CD4-positive, alpha-beta T cell (primary cell): ENCODE measurements at places on chromosomes 1 and 21.

GRCh38 chr1:234355782-234356510, 17.3 kb upstream of the COA6 start:
- DNase-seq: no peak

- DNase-seq: no peak
These were observed 58.9 kb downstream of the VPS26C start for GRCh38 chr21:37208056-37208721.

DNA sequence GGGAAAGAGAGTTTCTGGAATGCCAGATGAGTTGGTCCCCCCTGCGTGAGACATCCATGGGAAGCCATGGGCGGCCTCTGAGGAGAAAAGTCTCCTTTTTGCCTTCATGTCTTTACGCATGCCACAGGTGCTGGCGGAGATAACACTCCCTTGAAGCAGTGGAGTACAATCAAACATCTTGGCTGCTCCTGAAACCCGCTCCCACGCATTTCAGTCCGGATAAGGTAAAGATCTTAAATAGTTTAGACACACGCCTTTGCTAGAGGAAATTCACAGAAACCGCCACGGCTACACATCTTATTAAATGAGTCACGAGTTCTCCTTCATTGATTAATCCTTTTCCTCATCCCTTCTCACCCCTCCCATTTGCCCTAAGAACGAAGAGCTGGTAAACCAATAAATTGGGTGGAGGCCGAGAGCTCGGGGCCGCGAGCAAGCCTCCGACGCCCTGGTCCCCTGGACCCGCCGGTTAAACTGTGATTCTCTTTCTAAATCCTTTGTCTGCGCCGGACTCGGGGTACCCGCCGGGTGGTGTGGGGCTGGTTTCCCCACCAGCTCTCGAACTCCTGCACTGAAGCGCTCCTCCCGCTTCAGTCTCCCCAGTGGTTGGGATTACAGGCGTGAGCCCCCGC, 6.6 kb upstream of the ZNF669 start:
- no peak for DNase-seq

DNA sequence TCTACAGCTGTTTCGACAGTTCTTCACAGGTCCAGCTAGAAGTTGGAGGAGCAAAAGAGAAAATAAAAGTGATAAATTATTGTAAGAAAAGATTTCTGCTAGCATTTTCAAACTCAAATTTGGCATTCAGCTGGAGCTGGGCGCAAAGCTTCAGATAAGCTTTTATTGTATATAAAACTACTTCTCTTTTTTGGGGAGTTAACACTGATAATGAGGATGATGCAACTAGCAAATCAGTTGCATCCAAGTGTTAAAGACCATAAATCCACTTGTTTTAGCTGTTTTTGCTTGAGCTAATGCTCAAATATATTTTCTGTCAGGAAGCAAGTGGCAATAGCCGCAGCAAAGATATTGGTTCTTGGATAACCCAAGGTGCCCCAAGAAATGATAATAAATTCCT, 127.1 kb upstream of the PKN2 start:
- no peak for DNase-seq

DNA sequence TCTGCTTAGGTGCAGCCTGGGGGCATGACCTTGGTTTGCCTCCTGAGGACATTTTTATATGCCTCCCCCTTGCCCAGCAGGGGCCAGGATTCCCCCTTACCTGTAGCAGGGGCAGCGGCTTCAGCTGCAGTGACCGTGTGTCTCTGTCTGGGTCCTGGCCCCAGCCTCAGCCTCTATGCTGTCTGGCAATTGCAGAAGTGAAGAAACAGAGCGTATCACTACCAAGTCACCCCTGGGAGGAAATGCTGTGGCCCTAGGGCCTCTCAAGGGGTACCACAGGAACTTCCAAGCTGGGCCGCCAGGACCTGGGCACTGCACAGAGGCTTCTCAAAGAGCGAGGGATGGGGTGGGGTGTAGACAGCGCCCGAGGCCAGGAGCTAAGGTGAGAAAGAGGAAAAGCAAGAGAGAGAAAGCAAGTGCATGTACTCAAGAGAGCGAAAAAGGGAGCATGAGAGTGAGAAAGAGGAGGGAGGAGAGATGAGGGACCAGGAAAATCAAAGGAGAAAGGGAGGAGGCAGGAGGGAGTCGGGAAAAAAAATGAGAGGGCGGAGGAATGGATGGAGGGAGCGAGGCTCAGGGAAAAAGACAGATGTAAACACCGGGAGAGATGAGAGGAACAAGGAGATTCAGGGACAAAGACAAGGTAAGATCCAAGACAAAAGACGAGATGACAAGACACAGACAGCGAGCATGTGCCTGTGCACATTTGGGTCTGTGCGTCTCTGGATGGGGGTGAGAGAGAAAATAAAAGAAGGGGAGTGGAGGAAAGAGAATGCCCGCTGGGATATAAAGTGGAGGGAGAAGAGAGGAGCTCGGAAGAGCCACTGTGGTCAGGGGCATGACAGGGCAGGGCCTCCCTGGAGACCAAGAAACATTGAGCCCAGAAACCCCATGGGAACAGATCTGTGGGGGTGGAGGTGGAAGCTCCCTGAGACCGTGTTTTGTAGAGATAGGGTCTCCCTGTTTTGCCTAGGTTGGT, at the start of gene PTAFR:
Gene PTAFR, minus strand, starts transcription at position 199 of the 979 bp plus-strand sequence. CDS start 25,669 bp downstream, outside the sequence.
- peak; percentile 53 for DNase-seq

GRCh38 chr1:193113258-193113991, 8.2 kb upstream of the GLRX2 start:
- DNase-seq: no peak

GRCh38 chr21:36202726-36203602, 46.3 kb downstream of the DOP1B start:
- no peak for DNase-seq

DNA sequence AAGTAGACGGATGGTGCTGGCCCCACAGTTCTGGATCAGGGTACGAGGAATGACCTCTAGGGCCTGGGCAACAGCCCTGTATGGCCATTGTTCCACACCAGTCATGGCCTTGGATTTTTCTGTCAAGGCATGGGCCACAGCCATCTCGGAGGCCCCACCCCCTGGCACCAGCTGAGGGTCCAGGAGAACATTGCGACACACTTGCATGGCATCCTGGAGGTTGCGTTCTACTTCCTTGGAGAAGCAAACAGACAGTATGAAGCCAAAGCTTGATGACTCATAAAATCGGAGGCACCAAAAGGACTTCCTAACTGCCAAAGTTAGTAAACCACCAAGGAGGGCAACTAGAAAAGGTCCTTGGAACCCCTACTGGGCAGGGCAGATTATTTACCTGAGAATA, 11.9 kb upstream of the VHLL start:
- no peak for DNase-seq

DNA sequence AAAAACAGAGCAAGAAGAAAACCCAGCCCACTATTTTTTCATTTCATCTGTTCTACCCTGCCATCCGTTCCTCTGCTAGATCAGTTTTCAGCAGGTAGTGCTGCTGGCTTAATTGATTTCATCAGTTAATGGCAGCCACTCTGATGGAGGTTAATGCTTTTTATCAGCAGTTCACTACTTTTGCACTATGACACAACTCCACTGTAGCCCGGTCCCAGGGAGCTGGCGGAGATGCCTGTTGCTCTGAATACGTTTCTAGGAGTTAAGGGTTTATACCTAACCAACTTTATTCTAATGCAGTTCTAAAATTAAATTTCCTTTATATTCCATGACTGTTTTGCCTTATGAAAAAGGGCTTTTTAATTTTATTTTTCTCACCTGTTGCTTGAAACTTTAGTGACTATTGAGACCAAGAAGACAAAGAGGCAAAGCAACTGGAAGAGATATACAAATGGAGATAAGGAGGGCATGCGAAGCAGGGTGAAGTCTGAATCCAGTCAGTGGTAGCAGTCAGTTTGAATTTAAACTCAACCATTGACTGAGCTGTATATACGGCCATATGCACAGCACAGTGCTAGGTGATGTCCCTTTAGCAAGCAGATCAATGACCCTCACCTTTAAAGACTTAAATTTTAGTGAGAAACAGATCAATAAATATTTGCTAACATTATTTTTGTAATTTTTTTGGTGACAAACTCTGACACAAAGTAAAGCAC, 477.9 kb downstream of the LMO4 start:
- no peak for DNase-seq

GRCh38 chr1:241411056-241411775, 54.2 kb upstream of the RGS7 start:
- DNase-seq: no peak

DNA sequence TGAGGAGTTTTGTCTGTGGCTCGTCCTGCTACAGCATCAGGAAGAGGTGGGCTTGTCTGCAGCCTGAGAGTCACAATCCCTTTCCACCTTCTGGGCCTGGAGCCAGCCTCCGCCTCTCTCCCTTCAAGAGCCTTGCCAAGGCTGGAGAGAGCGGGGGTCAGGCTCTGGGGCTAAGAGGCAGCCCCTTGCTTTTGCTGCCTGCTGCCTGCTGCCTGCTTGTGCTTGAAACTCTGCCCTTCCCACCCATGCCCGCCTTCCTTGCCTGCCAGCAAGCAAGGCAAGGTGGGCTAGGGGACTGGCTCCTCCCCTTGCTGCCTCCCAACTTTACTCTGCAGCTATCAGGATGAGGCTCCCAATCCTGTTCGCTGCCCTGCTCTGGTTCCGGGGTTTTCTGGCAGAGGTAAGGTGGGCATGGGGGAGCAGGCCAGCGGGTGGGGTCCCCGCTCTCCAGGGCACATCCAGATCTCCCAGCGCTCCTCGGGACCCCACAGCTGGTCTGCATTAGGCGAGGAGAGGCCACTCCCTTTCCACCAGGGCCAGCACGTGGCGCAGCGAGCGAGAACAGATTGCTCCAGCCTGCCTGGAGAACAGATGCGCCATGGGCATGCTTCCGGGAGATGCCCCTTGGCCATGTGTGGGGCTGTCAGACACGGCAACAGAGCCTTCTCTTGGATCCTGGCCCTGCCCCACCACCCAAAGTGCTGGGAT, 7.5 kb upstream of the PTPN7 start:
- no peak for DNase-seq

DNA sequence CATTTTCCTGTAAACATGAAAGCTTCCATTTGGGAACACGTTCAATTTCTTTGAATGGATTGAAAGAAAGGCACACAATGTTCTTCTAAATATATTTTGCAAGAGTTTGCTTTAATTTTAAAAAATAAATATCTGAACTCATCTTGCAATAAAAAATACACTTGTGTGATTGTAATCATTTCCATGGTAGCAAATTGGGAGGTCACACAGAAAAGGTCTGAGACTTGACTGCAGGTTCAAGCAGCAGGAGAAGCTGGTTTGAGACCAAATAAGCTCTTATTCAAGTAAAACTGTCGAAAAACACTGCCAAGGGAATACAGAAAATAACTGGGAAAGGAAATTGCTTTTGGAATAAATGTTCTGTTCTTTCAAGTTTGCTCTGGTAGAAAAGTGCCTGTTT, 498.9 kb downstream of the ADGRL2 start:
- no peak for DNase-seq

DNA sequence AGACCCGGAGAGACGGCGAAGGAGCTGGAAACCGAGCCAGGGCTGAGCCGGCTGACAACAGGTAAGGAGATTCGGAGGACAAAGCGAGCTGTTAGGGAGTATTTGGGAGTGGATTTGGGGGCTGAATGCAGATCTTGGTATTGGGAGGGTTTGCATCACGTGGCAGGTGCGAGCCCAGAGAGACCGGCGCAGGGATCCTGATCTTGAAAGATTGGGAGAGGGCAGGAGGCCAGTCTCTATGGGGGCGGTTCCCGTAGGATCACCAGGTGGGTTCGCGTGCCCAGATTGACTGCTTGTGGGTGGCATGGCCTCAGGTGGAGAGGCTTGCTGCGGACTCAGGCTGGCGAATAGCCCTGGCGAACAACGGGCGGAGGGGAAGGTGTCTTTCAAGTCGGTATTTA, 204 bp downstream of the CIART start:
- no peak for DNase-seq

GRCh38 chr1:208235982-208236761, 8.0 kb downstream of the PLXNA2 start:
- no peak for DNase-seq

GRCh38 chr21:35294231-35294898, 245.3 kb upstream of the RUNX1 start:
- DNase-seq: no peak

DNA sequence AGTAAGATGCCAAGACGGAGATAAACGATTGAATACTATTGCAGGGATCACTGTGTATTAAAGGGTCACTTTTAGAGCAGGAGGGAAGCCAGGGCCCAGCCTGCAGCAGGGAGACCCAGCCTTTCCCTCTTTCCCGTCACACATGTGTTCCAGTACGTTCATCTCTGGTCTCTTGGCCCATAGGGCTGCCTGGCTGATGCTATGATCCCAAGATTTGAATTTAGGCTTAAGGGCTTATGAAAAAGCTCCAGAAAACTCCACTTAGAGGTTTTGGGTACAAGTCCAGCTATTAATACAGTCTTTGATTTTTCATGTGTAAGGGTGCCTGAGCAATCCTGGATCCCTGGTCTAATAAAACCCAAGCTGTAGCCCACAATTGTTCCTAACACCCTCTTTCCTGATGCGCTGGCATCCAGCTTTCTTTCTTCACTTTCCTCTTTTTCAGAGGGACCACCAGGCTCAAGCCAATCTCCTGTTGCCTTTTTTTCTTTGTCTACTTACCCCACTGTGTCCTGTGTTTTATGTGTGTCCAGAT, 359.6 kb upstream of the USP24 start:
- DNase-seq: no peak

GRCh38 chr1:183313063-183313462, 105.1 kb downstream of the NMNAT2 start:
- DNase-seq: no peak

- DNase-seq: peak; percentile 35
These were observed 119.7 kb downstream of the HHAT start for GRCh38 chr1:210448297-210448892.

- no peak for DNase-seq
These were observed 698 bp upstream of the UCK2 start for GRCh38 chr1:165826565-165827267.

DNA sequence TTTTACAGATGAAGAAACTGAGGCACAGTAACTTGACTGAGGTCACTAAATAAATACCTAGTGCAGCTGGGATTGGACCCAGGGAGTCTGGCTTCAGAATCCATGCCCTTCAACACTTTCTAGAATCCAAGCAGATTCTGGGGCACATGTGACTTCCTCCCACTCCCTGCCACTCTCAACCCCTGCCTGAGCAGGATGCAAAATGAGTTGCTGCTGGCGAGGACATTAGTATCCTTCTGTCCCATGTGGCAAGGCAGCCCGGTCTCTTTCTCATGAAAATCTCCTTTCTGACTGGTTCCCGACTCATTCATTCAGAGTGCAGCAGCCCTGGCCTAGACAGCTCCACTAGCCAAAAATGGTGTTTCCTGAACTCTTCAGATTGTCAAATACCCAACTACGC, 28.4 kb downstream of the TNNT2 start:
- no peak for DNase-seq

- no peak for DNase-seq
These were observed 26.2 kb downstream of the OR10J5 start for GRCh38 chr1:159509440-159510228.

- DNase-seq: no peak
These were observed 3.0 kb downstream of the RASSF5 start for GRCh38 chr1:206510371-206510770.

DNA sequence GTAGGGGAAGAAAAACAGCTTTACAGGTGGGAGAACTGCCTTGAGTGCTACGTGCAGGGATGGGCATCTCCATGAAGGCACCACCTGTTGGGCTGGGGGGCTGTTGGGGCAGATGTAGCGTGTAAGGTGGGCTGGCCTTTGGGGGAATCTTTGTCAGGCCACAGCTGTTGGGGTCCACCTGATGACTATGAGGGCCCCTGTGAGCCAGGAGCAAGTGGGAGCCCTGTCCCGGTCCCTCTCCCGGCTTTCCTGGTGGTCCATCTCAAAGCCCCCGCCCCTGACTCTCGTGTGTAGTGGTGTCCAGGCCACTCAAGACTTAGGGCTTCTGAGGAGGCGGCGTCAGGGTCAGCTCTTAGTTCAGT, 13.5 kb downstream of the SLC37A1 start:
- DNase-seq: no peak

GRCh38 chr1:88922214-88922613, 30.8 kb upstream of the GTF2B start:
- DNase-seq: no peak
